Germinal center (tissue), 1 donor: ENCODE measurements at places on chromosomes 5 and 9.

DNA sequence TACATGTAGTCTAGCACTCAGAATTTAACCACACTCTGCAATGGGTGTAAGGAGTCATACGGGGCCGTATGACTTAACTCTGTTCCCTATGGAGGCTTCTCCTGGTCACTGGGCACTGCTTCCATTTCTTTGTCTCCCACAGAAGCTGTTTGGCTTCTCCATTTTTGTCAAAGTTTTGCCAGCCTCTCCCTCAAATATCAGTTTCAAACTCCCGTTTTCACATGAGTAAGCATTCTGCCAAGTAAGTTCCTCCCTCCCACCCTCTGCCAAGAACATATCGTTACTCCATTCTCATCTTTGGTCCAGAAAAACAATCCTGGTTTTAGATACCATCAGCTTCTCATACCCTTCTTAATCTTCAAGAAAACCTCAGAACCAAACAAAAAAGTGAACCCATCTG lies 6.1 kb downstream of the AFAP1L1 start:
- no peak for DNase-seq

GRCh38 chr5:57716661-57717060 lies 234.1 kb upstream of the ACTBL2 start:
- DNase-seq = no peak

DNA sequence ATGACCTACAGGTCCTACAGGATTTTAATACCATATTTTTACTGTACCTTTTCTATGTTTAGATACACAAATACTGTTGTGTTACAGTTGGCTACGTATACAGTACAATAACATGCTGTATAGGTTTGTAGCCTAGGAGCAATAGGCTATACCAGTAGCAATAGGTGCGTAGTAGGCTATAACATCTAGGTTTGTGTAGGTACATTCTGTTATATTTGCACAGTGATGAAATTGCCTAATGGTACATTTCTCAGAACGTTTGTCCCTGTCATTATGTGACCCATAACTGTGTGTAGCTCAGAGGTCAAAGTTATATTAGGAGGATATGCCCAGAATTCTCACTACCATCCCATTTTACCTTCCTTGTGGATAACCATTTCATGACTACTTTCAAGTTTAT lies 59.7 kb downstream of the NIPBL start:
- DNase-seq = no peak

GRCh38 chr9:135241381-135242048 lies 154.0 kb downstream of the OLFM1 start:
- DNase-seq = no peak

DNA sequence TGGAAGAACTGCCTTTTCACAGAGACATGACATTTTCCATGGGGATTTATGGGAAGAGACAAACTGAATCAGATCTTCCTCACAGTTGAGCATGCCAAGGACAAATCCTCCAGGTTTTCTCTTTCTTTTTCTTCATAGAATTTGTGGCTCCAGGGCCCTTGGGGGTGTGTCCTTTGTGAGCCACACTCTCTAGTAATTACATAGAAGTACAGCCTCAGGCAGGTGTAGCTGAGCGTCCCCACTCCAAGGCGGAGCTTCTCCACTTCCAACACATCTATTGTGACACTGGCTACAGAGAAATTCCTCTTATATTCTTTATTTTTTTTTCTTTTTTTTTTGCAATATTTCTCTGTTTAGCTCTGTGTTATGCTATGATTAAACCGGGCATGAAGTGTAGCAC lies 420.5 kb upstream of the CD180 start:
- no peak for DNase-seq

DNA sequence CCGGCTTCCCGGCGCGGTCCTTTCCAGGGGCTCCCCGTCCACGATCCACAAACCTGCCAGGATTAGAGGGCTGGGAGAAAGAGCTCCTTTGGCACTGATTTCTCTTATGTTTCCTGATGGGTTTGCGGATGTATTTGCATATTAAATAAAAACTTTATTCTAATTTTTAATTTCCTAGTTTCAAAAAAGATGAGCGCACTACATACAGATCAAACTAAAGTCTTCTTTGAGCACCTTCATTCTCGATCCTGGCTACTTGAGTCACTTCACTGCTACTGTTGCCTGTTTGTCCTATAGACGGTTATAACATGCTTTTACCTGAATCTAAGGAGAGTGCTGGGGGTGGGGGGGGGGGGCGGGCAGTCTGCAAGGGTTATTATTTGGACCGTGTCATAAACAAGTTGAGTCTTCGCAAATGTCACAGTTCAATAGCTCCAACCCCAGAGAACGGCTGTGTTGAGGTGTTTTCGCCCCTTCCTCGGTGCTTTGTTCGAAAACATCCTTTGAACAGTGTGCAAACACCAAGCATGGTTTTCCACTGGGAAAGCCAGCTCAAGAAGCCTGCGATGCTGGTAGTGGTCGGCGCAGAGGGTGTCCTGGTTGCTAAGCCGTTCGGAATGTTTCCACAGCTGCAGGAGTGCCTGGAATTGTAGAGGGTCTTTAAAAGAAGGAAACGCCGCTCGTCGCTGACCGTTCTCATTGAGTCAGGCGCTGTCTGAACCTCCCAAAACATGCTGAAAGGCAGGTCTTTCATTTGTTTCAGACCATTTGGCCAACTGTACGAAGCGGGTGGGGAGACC lies 1.1 kb upstream of the STK10 start:
- DNase-seq = no peak

- no peak for DNase-seq
Measured at GRCh38 chr5:73668017-73668416, 42.0 kb downstream of the ARHGEF28 start.

- DNase-seq = no peak
Measured at GRCh38 chr5:95631991-95632675, 12.2 kb downstream of the GPR150 start.

GRCh38 chr5:97745817-97746216 lies 562.8 kb upstream of the RIOK2 start:
- DNase-seq = no peak

- no peak for DNase-seq
Measured at GRCh38 chr9:128899566-128900322, 17.8 kb downstream of the LRRC8A start.

GRCh38 chr5:7881091-7881490 lies 12.1 kb downstream of the MTRR start:
- DNase-seq = no peak

DNA sequence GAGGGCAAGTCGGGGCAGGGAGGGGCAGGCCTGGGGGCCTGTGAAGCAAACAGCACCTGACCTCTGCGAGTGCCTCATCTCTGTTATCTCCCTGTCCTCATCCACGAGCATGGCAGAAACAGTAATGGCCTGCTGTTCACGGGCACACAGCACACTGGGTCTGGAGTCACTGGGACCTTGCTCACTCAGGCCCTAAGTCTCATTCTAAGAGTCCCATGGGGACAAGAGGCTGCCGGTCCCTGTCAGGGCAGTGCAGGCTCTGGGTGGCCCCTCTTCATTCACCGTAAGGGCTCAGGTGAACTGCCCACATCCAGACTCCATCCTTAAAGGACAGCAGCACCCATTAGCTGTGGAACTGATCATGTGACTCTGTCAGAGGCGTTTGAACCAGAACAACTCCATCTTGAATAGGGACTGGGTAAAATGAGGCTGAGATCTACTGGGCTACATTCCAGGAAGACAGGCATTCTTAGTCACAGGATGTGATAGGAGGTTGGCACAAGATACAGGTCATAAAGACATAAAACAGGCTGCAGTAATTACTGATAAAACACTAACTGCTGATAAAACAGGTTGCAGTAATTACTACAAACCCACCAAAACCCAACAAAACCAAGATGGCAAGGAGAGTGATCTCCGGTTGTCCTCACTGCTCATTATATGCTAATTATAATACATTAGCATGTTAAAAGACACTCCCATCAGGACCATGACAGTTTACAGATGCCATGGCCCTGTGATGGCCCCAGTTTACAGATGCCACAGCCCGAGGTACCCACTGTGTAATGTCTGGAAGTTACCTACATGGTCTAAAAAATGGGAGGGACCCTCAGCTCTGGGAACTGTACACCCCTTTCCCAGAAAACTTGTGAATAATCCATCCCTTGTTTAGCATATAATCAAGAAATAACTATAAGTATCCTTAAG lies 28.7 kb downstream of the BICD2 start:
- no peak for DNase-seq

GRCh38 chr5:91103353-91104061 lies 279.6 kb downstream of the ARRDC3 start:
- DNase-seq = no peak

GRCh38 chr9:135281791-135282737 lies 194.6 kb downstream of the OLFM1 start:
- DNase-seq = no peak

DNA sequence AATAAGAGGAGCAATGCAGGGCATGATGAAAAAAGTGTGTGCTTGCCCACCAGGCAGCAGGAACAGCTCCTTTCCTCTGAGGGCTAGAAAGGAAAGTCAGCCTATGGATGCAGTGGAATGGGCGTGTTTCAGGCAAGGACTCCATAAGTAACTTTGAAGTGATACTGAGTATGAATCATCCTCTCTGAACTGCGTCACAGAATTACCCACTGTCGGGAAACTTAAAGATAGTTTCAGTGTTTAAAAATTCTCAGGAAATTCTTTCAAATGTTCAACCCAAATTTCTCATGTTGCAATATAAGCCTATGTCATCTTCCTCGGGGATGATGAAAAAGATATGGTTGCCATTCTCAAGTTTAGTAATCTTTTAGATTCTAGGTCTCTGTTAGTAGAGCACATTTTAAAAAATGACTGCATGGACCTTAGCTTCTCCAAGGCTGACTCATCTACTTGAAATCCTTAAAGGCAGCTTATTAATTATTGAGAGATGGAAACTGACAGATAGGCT lies 27.7 kb downstream of the PTCD2 start:
- DNase-seq = no peak

DNA sequence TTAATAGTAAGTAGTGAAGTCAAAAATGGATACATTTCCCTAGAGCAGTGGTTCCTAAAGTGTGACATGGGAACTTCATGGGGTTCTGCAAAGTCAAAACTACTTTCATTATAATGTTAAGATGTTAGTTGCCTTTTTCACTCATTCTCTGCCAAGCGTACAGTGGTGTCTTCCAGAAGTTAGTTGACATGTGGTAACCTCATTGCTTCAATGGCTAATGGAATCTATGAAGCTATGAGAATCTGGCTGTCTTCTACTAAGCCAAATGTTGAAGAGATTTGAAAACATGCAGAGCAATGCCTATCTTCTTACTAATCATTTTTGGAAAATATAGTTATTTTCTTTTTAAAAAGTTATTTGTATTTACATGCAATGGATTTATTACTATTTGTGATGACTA lies 111.8 kb downstream of the SLC12A2 start:
- no peak for DNase-seq

GRCh38 chr5:72586788-72587530 lies 79.7 kb upstream of the ZNF366 start:
- DNase-seq = no peak

GRCh38 chr5:33409435-33410170 lies 31.2 kb upstream of the TARS1 start:
- no peak for DNase-seq

GRCh38 chr5:177043958-177044357 lies 21.5 kb downstream of the ZNF346 start:
- DNase-seq = no peak

DNA sequence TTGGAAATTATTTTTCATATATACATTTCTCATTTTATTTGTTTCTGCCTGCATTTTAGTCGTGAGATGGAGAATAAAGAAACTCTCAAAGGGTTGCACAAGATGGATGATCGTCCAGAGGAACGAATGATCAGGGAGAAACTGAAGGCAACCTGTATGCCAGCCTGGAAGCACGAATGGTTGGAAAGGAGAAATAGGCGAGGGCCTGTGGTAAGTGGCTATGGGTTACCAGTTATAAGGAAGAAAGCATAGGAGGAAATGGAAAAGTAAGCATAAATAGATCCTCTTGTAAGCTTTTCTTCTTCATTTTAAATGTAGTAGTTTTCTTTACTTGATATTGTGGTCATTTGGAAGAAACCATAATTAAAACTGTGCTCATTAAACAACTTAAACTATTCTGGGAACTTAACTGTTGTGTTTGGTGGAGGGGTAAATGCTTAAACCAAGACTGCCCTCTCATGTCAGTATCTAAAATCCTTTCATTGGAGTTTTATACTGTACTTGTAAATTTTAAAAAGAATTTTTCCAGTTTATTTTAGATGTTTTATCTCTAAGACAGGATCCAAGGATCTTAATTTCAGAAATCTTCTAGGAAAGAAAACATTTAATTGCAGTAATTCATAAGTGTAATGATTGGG lies 41.3 kb downstream of the MAP3K1 start:
- no peak for DNase-seq

GRCh38 chr9:135703726-135704125 lies 1.7 kb downstream of the KCNT1 start:
- DNase-seq = no peak

- peak; percentile 65 for DNase-seq
Measured at GRCh38 chr9:128818839-128819715, 777 bp downstream of the ENDOG start.

DNA sequence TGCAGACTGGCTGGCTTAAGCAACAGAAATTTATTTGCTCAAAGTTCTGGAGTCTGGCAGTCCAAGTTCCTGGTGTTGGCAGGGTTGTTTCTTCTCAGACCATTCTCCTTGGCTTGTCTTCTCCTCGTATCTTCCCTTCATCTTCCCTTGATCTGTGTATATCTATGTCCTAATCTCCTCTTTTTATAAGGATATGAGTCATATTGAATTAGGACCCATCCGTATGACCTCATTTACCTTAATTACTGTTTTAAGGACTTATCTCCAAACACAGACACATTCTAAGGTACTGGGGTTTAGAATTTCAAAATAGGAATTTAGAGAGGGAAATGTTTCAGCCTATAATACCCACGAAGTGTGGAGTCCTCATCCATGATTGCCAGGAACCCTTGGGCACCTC lies 13.1 kb upstream of the LPAR1 start:
- DNase-seq = no peak

DNA sequence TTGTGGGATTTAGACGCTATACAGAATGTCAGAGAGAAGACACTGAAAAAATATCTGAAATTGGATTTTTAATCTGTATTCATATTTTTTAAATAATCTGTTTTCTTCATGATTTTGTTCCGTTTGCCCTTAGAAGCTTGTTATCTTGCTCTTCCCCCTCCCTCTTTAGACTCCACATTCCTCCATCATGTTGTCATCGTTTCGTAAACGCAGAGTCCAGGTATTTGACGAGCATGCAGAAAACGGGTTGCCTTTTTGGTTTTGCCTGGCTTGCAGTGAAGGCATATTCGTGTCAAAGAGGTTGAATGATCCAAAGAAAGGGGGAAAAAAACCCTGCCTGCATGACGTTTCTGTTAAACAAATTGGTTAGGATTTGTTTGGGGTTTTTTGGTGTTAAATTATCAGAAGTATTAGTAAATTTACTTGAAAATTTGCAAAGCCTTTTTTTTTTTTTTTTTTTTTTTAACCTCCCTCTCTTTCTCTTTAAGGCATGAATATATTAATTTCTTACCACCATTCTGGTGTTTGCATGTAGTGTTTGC lies 2.9 kb downstream of the SPTAN1 start:
- DNase-seq = no peak
